ENCODE measurements at places on chromosomes 12 and 14.

- DNase-seq, result no peak
These were observed 27.5 kb upstream of the C14orf180 start for GRCh38 chr14:104551851-104552737.

GRCh38 chr12:46264057-46264456 lies 4.8 kb downstream of the SLC38A1 start:
- DNase-seq, result no peak

GRCh38 chr12:114347861-114348260 lies 58.1 kb downstream of the TBX5 start:
- no peak for DNase-seq

DNA sequence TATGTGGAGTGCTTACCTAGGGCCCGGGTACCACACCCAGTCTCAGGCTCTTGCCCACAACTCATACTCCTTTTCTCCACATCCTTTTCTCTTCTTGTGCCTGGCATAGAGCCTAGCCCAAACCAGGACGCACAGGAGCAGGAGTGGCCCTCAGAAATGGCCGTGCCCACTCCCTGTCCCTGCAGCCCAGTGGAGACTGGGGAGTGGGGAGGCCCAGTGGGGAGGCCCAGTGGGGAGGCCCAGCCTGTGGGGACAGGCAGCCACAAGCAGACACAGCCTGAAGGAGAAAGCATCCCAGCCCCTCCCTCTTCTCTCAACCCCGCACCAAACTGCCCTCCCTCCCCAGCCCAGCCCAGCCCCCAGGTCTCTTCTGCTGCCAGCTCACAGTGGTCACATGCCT lies 196.8 kb downstream of the KIF26A start:
- DNase-seq, result no peak

GRCh38 chr12:80559766-80560165 lies 115.7 kb downstream of the PTPRQ start:
- DNase-seq, result no peak

DNA sequence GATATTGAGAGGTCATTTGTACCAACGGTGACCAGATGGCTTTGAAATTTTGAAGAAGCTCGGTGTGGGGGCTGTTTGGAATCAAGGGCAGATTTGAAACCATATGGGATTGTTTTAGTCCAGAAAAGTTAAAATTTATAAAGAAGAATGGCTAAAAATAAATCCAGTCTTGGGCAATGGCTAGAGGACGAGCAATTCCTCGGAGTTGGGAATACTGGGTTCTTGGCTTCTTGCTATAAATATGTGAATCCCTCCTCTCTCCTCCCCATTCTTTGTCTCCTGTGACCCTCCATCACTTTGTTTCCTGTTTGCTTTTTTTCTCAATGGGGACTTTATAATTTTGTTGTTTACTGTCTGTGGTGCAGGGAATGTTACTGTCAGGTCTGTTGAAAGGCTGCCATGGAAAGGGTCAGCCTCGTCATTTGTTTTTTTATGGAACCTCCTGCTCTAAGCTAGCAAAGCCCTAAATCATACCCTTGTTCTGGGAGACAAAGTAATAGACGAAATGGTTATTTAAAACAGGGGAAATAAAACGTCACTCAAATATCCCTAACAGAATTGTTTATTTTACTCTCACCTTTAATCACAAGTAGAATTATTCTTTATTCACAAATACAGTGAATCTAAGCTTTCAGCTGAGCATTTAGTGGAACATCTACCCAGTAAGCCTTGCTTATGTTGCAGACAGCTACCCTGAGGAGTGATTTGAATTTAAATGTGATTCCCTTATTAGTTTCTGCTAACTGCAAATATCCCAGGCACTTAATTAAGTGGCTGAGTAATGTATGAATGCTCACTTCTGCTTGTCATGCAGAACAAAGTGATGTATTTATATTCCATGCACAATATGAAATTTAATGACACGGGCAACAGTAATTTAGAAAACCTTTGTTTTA lies 273.1 kb upstream of the NOVA1 start:
- DNase-seq, result no peak

- no peak for DNase-seq
These were observed 5.6 kb upstream of the E2F7 start for GRCh38 chr12:77070800-77071449.

DNA sequence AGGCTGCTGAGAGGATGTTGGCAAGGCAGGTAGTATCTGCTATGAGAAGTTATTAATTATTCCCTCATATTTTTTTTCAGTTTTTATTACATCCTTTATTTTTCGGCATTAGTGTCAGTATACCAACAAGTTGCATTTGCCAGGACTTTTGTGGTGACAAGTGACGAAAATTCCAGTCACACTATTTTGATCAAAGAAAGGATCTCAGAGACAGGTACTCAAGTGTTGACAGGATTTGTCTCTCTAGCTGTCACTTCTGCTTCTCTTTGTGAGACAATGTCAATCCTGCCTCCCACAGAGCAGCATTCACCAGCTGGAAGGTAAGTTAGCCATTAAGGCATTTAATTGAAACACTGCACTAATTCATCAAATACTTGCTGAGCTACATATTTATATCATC lies 18.0 kb upstream of the IFNG start:
- no peak for DNase-seq

- no peak for DNase-seq
These were observed 374.4 kb upstream of the PRICKLE1 start for GRCh38 chr12:42963988-42964387.

DNA sequence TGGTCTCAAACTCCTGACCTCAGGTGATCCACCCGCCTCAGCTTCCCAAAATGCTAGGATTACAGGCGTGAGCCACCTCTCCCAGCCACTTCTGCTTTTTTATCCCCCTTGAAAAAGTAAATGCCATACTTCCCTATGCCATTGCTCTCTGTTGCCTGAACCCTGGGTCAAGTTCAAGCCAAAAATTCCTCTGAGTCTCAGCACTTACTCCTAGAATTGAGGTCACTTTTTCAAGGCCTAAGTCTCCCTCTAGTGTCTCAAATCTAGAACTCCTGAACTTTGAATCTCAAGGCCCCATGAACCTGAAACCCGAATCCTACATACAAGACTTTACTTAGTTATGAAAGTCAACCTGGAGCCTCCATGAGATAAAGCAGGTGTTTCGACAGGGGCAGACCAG lies 1.4 kb upstream of the APOBEC1 start:
- DNase-seq, result no peak

GRCh38 chr14:100580316-100581227 lies 6.6 kb downstream of the BEGAIN start:
- no peak for DNase-seq

GRCh38 chr14:29868000-29868399 lies 59.6 kb downstream of the PRKD1 start:
- no peak for DNase-seq

DNA sequence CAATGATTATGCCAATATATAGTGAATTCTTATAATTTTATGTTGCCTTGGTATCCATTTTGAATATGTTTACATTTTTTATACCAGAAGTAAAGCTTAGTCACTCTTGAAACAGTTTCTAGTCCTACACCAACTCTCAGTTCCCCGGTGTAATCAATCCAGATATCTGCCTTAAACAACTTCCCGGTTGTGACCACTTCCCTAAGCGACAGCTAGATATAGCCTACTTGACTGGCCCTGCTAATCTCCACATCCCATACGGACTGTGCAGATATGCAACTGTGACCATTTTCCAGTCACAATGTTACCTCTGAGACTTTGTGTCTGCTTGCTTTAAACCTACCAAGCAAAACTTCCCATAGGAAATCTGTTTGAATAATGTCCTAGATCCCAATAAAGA lies 1551.5 kb upstream of the SEL1L start:
- no peak for DNase-seq

- no peak for DNase-seq
These were observed 105.9 kb downstream of the SINHCAF start for GRCh38 chr12:31220061-31220460.

DNA sequence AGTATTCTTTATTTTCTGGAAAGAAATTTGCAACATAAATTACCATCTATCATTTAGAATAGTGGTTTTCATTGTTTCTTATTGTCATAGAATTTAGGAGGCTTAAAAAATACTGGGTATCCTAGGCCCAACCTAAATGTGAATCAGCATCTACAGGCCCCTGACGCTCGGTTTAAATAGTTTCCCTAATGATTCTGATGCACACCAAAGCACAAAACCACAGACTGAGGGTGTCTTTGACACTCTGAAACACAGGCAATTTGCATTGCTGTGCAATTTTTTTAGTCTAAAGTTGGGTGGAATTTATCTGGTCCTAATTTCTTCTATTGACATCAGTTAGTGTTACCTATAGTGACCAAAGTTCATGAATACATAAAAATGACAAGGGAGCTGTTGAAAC lies 87.6 kb upstream of the SSTR1 start:
- DNase-seq, result no peak

DNA sequence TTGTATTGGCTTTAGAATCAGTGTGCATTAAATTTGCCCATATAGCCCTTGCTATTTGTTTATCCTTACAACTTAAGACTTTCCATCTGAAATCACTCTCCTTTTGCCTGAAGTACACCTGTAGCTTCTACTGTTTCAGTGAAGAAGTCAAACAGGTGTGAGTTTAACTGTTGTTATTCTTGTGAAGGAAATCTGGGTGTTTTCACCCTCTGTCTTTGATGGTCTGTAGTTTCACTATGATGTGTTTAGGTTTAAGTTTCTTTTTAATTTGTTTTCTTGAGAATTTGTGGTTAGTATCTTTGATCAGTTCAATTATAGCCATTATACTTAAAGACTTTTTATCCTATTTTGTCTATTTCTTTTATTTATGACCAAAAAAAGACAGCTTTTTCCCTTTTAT lies 68.9 kb upstream of the BBS10 start:
- no peak for DNase-seq

DNA sequence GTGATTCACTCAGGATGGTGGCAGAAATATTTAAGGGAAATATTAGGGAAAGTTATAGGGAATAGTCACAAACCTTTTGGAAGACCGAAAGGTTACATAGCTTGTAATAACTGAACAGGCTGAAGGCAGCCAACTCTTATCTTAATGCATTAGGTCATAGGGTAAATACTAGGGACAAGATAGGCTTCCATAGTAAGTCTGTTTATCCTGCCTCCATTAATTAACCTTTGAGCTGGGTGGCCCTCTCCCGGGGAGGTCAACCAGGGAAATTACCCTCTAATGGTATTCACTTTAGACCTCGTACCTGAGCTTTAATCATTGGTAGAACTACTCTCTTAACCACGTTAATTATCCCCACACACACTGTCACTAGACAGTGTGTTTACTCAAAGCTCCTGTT lies 981.8 kb downstream of the SLC16A7 start:
- no peak for DNase-seq

GRCh38 chr14:34981743-34982420 lies 910 bp upstream of the SRP54 start:
- DNase-seq, result peak; percentile 19

GRCh38 chr14:101634202-101634849 lies 73.0 kb downstream of the DIO3 start:
- DNase-seq, result no peak

DNA sequence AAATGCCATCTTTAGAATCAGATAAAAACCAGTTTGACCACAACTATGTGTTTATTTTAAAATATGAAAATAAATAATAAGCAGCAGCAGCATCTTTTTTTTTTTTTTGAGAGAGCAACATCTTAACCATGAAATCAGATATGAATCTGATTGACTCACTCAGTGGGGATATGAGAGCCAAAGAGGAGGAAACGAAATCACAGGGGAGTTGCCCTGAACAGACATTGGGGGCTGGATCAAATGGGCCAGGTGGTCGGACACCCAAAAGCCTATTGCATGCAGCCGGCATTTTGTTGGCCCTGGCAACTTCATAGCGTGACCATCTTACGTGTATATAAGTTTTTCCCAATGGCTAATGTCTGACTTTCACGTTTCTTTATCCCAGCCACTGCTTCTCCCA lies 321.1 kb downstream of the NPAS3 start:
- no peak for DNase-seq

DNA sequence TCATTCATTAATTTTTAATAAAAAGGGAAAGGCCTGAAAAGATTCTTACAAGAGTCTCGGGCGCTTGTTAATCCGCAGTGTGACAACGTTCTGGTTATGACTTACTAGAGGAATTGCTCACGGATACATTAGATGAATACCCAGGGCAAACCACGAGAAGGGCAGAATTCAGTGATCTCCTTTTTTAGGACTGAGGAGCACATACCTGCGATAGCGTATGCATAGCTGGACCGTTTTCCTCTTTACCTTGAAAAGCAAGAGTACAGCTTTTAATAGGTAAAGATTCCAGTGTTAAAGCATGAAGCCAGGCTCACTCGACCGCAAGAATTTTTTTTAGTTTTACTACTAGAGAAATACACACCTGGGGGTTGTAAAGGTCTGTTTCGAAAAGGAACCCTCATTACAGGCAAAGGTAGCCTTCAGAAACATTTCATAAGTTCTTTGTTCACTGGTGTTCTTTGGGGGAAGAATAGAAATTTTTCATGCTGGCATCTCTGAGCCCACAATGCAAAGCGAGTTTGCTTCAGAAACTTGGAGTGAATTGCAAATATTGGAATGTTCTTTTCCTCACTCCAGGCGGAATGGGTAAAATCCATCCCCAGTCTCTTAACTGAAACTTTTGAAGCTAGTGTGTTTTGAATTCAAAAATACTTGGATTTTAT lies 953 bp downstream of the MAPK1IP1L start:
- no peak for DNase-seq

DNA sequence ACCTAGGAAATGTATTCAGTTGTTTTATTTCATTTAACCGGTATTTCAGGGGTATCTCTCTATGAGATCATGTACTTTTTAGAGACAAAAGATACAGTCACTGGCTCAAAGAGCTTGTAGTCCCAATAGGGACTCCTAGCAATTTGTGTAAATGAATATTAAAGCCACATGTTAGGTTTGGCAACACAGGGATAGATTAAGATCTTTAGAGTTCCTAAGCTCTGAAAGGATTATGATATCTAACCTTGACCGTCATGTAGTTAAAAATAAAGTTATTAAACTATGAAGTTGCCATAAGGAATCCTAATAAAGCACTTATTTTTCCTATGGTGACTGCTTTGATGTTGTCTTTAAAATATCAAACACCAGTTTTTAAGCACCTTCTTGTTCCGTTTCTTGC lies 100.4 kb upstream of the FGD4 start:
- no peak for DNase-seq

DNA sequence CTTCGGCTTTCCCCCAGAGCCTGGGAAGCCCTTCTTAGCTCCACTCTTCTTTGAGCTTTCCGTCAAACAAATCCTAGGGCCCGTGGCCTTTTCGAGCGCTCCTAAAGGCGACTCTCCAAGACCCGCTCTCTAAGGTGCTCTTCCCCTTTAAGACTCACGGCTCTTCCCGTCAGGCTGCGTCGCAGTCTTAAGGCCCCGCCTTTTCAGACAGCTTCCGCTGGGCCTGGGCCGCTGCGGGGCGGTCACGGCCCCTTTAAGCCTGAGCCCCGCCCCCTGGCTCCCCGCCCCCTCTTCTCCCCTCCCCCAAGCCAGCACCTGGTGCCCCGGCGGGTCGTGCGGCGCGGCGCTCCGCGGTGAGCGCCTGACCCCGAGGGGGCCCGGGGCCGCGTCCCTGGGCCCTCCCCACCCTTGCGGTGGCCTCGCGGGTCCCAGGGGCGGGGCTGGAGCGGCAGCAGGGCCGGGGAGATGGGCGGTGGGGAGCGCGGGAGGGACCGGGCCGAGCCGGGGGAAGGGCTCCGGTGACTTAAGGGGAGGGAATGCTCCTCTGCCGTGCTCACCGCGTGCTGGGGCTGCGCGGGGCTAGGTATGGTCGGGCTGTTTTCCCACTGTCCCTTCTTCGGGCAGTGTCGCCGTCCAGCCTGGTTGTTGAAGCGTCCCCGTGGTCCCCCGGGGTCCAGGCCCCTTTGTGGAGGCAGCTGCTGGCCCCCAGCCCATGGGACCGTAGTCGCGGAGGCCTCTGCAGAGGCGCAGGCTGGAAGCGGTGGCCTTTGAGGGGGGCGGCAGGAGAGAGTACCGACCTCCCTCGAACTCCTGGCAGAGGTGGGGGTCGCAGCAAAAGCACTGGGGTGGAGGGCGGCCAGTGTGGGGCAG lies at the start of gene PEX5:
PEX5 (plus strand) TSS at position 289 of the 870 bp plus-strand sequence. CDS start 692 bp downstream, outside the sequence.
- peak; percentile 89 for DNase-seq

- no peak for DNase-seq
These were observed 44.8 kb upstream of the GUCY2C start for GRCh38 chr12:14741153-14741552.
